ENCODE measurements at places on chromosomes 3 and 15. TPM values are rescaled to one million over a fixed set of nuclear protein-coding genes. Genes with fewer than 3 reads are reported as not detected.

- DNase-seq, result no peak
These were observed 249.2 kb downstream of the IGSF11 start for GRCh38 chr3:118785415-118785814.

DNA sequence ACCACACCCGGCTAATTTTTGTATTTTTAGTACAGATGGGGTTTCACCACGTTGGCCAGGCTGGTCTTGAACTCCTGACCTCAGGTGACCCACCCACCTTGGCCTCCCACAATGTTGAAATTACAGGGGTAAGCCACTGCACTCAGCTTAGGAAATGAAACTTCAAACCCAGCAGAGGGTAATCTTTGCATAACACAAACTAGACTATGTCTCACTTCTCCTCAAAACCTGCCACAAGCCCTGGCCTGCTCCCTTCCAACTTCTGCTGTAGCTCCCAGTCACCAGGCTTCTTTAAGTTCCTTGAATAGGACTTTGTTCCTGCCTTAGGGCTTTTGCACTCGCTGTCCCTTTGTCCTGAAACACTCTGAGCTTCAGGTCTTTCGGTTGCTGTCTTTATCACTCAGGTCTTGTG lies 39.2 kb upstream of the SEMA4B start:
- DNase-seq, result no peak

DNA sequence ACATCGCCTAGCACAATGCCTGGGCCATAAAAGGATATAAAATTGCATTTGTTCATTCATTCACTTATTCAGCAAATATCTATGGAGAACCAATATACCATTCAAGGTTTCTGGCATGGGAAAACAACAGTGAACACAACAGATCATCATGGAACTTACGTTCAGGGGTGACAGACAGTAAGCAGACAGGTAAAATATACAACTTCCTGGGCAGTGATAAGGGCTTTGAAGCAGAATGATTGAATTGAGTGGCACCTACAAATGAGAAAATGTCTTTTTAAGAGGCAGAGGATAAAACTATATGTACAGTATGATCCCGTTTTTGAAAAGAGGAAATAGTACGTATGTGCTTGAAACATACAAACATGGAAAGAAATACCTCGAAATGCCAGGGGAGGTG lies 39.2 kb downstream of the CMTM7 start:
- DNase-seq, result no peak

DNA sequence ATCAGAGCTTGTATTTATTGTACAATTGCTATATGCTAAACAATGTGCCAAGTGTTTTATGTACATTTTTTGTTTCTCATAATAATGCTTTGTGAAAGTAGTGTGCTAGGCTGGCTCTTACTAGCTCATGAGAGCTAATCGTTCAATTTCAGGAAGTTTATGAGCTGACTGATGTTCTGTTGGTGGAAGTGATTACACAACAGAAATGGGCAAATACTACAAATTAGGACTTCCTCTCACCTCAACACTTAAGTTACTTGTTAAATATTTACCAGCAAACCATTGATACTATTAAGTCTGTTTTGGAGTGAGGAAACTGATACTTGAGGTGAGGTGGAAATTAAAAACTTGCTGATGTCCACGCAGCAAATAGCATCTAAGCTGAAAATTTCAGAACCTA lies 32.3 kb downstream of the SLC9C1 start:
- DNase-seq, result no peak

- peak; percentile 28 for DNase-seq
These were observed 104.2 kb upstream of the SLC7A14 start for GRCh38 chr3:170689893-170690660.

- DNase-seq, result no peak
These were observed 655.9 kb downstream of the RBMS3 start for GRCh38 chr3:29936766-29937165.

DNA sequence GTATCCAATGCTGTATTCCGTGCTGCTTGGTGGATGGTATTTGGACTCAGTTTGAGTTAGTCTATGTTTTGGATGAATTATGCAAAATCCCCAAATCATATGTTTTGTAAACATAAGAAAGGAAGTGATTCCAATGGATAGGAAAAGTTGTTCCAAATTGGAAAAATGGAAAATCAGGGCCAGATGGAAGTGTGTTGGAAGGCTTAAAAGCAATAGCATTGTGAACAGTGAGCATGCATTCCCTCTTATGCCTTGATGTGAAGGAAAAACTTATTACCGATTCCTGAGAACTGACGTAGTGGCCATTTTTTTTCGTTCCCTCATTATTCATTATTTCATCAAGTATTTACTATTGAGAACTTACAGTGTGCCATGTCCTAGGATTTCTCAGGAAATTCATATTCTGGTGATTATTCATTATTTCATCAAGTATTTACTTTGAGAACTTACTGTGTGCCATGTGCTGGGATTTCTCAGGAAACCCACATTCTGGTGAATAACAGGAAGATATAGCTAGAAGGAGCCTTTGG lies 144.1 kb upstream of the TPRG1 start:
- no peak for DNase-seq

DNA sequence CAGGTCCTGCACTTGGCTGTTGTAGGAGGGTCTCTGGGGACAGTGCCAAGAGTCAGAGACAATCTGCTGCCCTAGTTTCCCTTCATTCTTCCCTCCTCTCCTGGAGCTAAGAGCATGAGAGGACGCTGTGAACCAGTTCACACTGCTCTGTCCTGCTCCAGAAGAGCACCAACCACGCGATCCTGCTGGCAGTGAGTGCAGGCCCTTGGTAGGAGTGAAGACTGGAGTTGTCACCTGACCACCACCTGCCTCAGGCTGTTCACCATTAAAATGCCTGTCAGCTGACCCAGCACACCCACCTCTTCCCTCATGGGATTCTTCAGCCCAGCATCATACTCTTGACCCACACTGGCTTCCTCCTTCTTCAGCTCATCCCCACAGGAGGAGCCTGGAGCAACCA lies 2.9 kb downstream of the TM6SF1 start:
- DNase-seq, result no peak

DNA sequence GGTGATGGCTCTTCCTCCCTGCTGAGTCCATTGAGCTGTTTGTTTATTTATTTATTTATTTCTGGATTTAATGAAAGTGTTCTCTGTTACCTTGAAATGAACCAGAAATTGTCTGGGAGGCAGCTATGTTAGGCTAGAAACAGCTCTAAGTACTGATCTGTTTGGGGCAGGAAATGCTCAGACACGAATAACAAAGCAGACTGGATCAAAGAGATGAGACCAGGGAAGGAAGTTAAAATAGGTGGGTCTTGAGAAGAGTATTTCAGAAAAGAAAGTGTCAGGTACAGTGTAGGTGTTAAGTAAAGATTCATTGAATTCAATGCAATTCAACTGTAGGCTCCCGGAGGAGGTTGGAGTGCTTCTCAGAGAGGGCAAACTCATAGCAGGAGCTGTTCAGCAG lies 173.3 kb downstream of the IL20RB start:
- DNase-seq, result no peak

Gene DPPA4
- total RNA-seq, result not detected

DNA sequence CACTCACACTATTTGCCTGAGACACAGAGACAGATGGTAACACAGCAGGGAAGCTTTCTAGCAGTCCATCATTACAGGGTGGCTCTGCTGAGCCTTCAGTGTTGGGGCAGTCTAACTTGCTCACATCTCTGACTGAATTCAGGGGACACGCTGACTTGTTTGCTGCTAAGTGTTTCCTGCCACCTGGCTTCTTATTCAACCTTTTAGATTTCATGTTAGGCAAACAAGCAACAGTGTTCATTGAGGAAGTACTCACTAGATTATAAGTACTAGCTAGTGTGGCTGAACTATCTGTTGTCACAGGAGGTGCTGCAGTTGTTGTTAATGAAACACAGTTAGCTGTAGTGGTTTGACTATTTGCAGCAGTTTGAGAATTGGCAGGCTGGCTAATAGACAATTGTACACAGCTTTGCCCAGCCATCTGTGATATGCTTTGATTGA lies 37.3 kb downstream of the USF3 start:
- DNase-seq, result no peak

Gene TMEM40
- 0.45 TPM for total RNA-seq

Gene MYH15
- 0.31 TPM for total RNA-seq

DNA sequence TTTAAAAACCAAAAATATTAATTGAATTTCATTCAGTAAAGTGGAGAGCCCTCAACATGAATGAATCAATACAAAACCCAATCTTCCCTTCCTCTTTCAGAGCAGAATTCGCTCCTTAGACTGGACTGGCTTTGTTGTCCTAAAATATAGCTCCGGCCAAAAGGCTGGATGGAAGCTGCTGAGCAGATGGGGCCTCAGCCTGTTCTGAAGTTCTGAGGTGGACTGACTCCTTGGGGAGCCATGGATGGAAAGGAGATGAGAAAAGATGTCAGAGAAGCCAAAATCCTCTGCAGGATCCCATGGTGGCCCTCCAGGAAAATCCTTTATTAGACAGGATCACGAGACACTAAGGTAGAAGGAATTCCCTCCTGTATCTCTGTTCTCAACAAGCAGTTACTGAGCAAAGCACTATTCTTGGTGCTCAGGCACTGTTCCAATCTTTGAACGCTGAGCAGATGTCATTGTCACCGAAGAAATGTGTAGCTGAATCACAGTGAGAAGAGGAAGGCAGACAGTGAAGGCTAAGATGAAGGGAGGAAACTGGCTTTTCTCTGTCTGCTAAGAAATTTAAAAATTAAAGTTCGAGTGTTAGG lies 122.0 kb downstream of the SEMA6D start:
- DNase-seq, result no peak

DNA sequence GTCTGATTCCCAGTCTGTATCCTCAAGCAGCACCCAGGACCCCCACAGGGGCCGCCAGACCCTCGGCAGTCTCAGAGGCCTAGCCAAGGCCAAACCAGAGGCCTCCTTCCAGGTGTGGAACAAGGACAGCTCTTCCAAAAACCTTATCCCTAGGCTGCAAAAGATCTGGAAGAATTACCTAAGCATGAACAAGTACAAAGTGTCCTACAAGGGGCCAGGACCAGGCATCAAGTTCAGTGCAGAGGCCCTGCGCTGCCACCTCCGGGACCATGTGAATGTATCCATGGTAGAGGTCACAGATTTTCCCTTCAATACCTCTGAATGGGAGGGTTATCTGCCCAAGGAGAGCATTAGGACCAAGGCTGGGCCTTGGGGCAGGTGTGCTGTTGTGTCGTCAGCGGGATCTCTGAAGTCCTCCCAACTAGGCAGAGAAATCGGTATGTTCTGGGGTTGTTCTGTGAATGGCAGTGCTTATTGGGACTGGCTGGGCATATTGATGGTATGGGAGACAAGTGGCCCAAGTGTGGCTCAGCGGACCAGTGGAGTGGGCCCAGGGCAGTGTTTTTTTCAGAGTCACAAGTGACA lies 96.3 kb downstream of the RPL39L start:
- no peak for DNase-seq

GRCh38 chr3:174431717-174432116 lies 427.4 kb upstream of the NAALADL2 start:
- no peak for DNase-seq

Gene GXYLT2
- 3.9 TPM for total RNA-seq

Gene CPNE4
- total RNA-seq, result not detected

DNA sequence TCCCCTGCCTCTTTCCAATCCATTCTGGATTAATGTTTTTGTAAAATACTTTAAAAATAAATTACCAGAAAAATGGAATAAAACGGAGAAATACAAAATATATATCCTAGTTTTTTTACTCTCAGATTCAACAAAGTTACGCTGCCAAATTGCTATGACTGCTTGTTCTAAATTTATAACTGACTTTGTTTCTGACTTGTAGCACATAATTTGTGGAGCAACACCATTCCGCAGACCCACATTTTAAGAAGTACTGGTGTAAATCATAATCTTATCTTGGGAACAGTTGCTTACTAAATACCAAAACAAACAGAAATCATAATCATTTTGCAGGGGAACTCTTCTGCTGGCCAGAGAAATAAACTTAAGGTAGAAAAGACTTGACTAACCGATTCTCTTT lies 339.4 kb upstream of the CBLB start:
- no peak for DNase-seq

GRCh38 chr15:62658498-62658897 lies 384.0 kb upstream of the TPM1 start:
- no peak for DNase-seq

Gene TF
- 0.03 TPM for total RNA-seq

GRCh38 chr15:83498801-83499200 lies 51.7 kb downstream of the SH3GL3 start:
- DNase-seq, result no peak

GRCh38 chr3:124951511-124952281 lies 17.1 kb upstream of the MUC13 start:
- DNase-seq, result peak; percentile 21

GRCh38 chr15:42036966-42037365 lies 16.1 kb upstream of the PLA2G4E start:
- no peak for DNase-seq

DNA sequence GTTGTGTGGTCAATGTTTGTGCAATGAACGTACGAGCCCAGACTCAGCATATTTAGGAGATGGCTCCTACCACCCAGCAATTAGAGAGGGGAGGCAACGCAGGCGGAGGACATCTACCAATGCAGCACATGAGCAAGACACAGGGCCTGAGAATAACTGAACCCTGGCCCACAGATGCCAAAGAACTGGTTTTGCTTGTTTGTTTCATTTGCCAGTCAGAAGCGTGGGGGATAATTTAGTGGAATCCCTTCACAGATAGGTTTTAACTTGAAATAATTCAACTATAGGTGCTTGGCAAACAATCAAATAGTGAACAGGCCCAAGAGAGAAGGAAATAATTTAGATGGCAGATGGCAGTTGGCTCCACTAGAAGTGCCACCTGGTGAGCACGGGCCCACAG lies 54.8 kb downstream of the LIPC start:
- no peak for DNase-seq

Gene TEX55
- total RNA-seq, result not detected

DNA sequence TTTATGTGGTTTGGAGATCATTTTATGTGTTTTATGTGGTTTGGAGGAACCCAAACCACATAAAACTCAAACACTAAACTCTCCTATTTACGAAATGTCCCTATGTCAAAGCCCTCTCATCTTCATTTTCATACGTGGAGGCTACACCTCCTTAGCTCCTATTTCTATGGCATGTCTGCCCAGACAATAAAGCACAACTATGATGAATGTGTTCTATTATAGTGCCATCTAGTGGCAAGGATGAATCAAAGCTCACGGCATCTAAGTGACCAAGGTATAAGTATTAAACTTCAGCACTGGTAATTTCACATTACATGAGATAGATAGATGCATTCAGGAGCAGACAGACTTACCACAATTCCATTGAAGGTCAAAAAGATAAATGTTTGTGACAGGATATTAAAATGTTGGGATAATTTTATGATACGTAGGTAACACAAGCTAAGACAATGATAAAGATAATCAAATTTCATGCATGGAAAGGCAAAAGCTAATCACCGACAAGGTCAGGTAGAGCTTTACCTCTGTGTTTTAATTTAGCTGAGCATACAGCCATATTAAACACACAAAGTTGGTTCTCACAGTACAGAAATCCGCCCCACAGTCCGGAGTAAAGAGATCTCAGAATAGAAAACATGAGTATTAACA lies 130.6 kb upstream of the FHIT start:
- peak; percentile 22 for DNase-seq

Gene PIF1
- 8.1 TPM for total RNA-seq

GRCh38 chr3:74711913-74712512 lies 97.6 kb upstream of the CNTN3 start:
- DNase-seq, result no peak

Data from HFFc6 (cell line).